Activated CD4-positive, alpha-beta T cell treated with anti-CD3 and anti-CD28 coated beads, Interleukin-2, Interleukin-6, amounts not matched to agents 100 ng/mL and 50 ng/mL, durations not matched to agents 16 hours and 8 hours (primary cell): ENCODE measurements at places on chromosomes 13 and 19.

- DNase-seq = no peak
Observed at GRCh38 chr13:100987948-100988347, 313.4 kb upstream of the TMTC4 start.

- DNase-seq = no peak
Observed at GRCh38 chr19:18346091-18346490, 5.7 kb downstream of the PGPEP1 start.

DNA sequence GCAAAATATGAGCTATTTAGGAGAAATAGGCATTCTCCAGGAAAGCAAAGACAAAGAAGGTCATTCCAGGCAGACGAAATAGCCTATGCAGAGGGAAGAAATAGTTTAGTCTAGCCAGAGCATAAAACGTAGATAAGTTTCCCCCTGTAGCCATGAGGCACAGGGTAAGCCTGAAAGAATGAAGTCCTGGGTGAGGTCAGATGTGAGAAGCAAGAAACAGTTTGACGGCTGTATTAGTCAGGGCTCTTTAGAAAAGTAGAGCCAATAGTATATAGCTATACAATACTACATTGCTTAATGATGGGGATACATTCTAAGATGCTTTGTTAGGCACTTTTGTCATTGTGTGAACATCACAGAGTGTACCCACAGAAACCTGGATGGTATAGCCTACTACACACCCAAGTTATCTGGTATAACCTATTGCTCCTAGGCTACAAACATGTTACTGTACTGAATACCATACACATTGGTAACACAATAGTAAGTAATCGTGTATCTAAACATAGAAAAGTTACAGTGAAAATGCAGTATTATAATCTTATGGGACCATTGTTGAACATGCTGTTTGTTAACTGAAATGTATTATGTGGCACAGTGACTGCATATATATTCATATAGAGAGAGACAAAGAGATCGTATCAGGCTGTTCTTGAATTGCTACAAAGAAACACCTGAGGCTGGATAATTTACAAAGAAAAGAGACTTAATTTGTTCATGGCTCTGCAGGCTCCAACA, 59.3 kb upstream of the WDFY2 start:
- DNase-seq = no peak

DNA sequence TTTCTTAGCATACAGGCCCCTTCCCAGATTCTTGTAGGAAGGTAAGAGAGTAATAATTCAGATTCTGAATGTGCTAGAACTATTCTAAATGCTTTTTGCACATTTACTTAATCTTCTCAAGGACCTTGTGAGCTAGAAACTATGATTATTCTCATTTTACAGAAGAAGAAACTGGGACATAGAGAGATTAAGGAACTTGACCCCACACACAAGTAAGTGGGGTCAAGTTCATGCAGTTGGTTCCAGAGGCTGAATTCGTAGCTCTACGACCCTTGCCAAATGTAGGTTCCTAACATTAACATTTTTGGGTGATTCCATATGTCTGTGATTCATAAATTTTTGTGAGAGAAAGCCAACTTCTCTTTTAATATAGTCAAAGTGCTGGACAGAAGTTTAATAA, 238.1 kb downstream of the LACC1 start:
- DNase-seq = no peak

DNA sequence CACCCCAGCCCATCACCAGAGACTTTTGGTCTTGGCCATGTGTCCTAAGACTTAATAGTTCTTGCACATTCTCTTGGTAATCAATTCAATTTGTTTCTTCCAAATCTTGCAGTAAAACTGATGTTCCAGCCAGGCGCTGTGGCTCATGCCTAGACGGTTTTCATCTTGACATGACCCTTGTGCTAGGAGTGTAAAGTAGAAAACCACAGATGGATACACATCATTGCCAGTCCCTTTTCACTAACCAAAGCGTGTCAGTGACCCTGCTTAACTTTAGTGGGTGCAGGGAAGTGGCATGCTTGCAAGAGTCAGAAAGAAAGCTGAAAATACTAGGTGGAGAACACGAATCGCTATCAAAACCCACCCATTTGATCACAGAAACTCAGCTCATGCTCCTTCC, 18.0 kb upstream of the CD70 start:
- DNase-seq = no peak

- DNase-seq = no peak
Observed at GRCh38 chr19:18649371-18650020, 12.7 kb downstream of the KLHL26 start.

DNA sequence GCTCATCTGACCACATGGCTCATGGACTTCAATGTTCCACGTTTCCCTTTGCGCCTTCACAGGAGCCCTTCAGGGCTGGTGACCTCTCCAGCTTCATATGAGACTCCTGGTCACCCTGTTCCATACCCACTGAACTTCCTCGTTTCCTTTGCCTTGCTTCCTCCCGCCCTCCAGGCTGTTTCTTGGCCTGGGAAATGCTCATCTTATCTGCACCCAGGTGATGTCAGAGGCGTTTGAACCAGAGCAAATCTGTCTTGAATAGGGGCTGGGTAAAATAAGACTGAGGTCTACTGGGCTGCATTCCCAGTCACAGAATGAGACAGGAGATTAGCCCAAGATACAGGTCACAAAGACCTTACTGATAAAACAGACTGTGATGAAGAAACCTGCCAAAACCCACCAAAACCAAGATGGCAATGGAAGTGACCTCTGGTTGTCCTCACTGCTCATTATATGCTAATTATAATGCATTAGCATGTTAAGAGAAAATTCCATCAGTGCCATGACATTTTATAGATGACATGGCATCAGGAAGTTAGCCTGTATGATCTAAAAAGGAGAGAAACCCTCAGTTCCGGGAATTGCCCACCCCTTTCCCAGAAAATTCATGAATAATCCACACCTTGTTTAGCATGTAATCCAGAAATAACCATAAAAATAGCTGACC, 102.7 kb downstream of the DCLK1 start:
- DNase-seq = no peak

GRCh38 chr19:44666852-44667556, 4.3 kb upstream of the CEACAM19 start:
- DNase-seq = no peak

- DNase-seq = no peak
Observed at GRCh38 chr19:31503211-31503610, 154.0 kb upstream of the TSHZ3 start.

- DNase-seq = peak; percentile 40
Observed at GRCh38 chr13:39144941-39145533, 106.8 kb downstream of the NHLRC3 start.

- DNase-seq = no peak
Observed at GRCh38 chr13:110414931-110415330, 107.8 kb downstream of the COL4A2 start.

GRCh38 chr13:54162069-54162468, 1133.5 kb downstream of the OLFM4 start:
- no peak for DNase-seq

- DNase-seq = peak; percentile 28
Observed at GRCh38 chr13:100089465-100090032, 656 bp downstream of the PCCA start.

DNA sequence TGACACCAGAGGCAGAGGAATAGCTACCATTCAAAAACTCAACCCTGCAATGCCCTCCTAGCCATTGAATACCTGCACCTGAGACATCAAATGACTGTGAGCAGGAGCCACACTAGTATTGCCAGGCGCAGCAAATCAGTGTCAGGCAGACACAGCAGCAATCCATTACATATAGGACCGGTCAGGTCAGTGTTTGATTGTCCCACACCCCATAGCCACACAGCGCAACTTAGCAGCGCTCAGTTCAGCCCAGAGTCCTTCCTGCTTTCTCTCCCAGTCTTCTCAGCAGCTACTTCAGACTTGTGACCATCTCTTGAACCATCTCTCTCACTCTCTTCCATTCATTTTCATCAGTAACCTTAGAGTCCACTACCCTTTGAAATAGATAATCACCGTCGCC, 181.6 kb upstream of the GPR12 start:
- no peak for DNase-seq

DNA sequence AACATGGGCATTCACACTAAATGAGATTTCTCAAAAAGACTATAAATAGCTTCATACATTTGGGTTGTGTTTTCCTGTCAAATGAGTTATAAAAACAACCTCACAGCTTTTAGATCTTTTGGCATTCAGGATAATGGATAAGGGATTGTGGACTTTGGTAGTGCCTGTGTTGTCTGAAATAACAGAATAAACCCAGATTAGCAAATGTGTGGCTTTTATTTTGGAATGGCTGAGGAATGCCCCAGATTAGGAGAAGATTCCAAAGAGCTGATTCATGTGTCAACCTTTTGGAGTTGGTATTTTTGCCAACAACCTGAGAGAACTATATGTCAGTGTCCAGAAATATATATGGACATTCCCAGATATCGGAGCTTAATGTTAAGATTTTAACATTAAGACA, 164.7 kb downstream of the MTUS2 start:
- DNase-seq = no peak

DNA sequence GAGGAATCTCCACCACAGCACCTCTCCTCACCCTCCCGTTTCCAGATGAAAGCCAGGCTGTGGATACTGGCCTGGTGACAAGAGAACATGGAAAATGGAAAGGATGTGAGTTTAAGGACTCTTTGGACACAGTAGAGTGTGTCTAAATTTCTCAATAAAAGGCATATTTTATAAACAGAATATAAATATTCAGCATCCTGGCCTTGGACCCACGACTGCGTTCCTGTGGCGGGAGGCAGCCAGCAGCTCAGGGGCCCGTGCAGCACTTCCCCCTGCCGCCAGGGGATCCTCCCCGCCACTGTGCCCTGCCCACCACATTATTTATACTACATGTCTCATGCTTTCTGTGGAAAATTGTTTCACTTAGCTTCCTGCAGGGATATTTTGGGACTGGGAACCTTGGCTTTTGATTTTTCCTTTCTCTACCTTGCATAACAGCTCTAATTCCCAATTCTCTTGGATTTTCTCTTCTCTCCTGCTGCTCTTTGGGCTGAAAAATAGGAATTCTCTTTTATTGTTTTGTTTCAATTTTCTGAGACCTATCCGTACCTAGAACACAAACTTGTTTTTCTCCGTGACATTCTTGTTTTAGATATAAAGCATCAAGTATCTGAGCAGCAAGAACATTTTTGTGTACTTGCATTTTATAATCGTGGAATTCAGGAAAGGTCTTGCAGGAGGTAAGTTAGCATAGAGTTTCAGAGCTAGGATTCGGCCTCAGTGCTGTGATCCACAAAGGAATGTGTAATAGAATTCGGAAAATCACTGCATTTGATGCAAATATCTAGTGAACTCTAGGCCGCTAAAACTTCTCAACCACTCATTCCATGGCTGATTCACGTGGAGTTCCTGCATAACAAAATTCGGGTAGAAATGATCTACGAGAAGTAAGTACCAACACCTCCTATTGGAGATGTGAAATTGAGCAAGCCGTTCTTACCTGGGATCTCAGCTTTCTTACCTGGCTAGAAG, 107.7 kb upstream of the SPATA13 start:
- no peak for DNase-seq

- peak; percentile 32 for DNase-seq
Observed at GRCh38 chr13:20019043-20019442, 60.5 kb downstream of the ZMYM2 start.

GRCh38 chr13:77423296-77423695, 96.4 kb upstream of the MYCBP2 start:
- DNase-seq = no peak

- DNase-seq = no peak
Observed at GRCh38 chr19:35048911-35049411, 7.4 kb downstream of the HPN start.

GRCh38 chr19:20422216-20423205, 143.1 kb downstream of the ZNF737 start:
- no peak for DNase-seq

DNA sequence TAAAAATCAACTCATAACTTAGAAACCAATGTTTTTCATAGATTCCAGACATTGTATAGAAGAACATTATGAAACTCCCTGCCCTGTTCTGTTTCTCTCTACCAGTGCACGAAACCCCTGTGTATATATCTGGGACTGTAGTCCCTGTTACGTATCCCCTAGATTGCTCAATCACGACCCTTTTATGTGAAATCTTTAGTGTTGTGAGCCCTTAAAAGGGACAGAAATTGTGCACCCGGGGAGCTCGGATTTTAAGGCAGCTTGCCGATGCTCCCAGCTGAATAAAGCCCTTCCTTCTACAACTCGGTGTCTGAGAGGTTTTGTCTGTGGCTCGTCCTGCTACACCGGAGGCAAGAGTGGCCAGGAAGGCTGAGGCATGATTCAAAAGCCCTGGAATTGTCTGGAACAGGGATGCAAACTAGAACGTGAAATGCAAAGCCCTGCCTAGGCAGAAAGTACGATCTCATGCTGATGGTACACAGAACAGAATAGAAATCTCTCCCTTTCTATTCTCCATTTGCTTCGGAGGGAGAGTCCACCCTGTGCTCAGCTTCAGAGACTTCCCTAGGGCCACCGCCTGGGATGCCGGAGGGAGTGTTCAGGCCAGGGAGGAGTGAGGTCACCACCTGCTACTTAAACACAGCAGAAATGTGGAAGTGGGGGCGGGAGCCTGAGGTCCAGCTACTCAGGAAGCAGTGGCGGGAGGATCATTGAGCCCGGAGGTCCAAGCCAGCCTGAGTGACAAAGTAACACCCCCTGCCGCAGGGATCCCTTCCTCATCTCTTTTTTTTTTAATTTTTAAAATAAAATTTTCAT, 758 bp upstream of the ZNF888 start:
- DNase-seq = no peak

- no peak for DNase-seq
Observed at GRCh38 chr13:113542751-113543424, 41.7 kb upstream of the TFDP1 start.

- no peak for DNase-seq
Observed at GRCh38 chr13:99311748-99312492, 4.7 kb upstream of the GPR183 start.

- peak; percentile 50 for DNase-seq
Observed at GRCh38 chr19:2239771-2240770, 3.4 kb downstream of the SF3A2 start.

- no peak for DNase-seq
Observed at GRCh38 chr13:79289571-79289970, 116.5 kb downstream of the RBM26 start.

DNA sequence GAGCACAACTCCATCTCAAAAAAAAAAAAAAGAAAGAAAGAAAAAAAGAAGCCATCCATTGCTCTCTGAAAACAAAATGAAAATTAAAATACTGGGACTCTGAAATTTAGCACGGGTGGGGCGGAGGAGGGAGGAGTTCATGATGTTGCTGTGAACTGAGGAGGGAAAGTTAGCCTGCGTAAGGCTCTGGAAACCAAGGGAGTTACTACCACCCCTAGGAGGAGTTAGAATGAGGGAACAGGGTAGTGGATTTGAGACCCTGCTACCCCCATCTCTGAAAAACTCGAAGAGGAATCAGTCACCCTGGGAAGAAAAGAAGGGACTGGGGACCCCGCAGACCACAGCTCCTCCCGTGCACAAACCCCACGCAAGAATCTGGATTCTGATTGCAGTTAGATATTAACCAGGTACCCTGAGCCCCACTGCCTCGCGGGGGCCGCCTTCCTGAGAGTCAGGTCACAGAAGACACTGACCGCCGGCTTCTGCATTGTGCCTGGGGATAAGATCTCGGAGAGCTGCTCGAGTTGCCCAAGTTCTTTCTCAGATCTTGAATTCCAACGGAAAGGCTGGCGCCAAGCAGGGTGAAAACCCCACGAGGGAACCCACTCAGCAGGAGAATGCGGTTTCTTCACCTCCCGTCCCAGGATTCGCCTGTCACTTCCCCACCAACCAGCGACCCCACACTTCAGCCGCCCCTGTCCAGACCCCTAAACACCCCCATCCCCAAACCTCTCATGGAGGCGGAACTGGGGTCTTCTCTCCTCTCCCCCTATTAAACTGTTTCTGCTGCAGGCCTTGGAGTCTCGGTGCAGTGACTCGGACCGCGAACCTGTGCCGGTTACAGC, 870 bp downstream of the ZNF442 start:
- no peak for DNase-seq
